Activated CD8-positive, alpha-beta memory T cell treated with anti-CD3 and anti-CD28 coated beads for 4 hours (primary cell): ENCODE measurements at places on chromosomes 1 and 21.

DNA sequence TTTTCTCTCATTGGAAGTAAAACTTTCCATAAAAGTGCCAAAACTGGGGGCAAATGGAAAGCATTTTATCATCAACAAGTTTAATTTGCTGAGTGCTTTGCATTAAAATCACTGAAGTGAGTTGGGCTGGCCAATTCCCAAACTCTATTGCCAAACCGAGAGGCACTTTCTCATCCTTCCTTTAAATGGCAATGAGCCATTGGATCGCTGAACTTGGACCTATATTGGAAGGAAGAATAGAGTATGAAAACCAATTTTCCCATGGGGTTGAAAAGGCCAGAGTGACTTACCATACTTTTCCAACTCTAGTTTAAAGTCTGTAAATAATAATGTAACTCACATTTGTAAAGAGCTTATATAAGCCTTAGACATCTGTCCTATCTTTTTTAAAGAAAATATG lies 189.1 kb upstream of the C1orf87 start:
- DNase-seq = no peak

- DNase-seq = no peak
These were observed 18.3 kb downstream of the SYNC start for GRCh38 chr1:32684167-32684811.

DNA sequence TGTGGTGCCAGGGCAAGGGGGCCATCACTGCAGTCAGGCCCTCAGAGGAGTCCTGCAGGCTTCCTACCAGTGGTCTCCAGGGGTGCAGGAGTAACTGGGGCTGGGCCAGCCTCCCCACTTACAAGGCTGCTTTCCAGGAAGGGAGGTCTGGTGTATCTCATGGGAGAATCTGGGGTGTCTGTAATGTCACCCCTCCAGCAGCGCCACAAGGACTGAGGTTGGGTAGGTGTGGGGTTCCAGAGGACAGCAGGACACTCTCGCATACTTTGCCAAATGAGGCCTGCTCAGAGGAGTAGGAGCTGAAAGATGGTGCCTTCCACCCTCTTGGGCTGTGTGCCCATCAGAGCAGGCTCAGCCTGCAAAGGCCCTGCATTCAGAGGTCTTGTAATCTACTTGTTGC lies 46.9 kb downstream of the TNNT2 start:
- no peak for DNase-seq

DNA sequence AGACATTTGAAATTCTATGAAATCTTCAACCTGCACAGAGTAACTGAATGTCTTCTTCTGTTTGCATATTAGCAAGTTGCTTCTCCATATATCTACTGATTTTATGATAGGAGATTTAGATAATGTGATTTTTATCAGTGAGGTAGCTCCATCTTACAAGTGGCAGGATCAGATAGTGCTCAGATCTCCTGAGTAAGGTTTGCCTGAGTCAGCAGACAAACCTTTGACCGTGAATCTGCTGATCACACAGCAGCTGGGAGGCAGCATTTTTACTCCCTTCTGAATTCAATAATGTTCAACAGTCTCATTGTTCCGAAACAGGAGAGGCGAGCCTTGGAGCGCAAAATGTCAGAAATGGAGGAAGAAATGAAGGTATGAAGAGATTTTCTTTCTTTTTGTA lies 141.4 kb downstream of the SYT2 start:
- DNase-seq = no peak

- DNase-seq = no peak
These were observed 61.1 kb downstream of the HNRNPR start for GRCh38 chr1:23282957-23283356.

DNA sequence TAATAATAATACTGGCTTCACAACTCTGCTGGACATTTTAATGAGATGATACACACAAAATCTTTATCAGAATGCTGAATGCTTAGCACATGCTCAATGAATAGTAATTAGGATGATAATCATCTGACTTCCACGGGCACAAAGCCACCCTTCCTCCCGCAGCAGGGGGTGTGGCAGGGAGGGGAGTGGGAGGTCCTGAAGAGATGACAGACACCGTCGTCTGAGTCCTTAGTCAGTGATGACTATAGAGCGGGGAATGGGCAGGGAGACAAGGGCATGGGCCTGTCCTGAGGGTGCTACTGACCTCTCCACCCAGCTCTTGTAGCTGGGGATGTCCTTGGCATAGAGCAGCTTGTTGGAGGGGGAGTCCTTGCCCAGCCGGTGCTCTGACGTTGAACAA lies 117.6 kb upstream of the CD34 start:
- no peak for DNase-seq

- DNase-seq = peak; percentile 23
These were observed 681 bp upstream of the UBXN10 start for GRCh38 chr1:20184997-20185833.

DNA sequence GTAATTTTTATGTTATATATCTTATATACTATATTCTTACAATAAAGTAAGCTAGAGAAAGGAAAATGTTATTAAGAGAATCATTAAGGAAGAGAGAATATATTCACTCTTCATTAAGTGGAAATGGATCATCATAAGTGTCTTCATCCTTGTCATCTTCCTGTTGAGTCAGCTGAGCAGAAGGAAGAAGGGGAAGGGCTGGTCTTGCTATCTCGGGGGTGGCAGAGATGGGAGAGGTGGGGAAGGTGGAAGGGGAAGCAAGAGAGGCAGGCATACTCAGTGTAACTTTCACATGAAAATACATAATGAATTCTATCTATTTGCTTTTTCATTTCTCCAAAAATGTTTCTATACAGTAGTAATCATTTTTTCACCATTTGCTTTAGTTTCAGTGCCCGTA lies 5.1 kb downstream of the DNASE2B start:
- no peak for DNase-seq

DNA sequence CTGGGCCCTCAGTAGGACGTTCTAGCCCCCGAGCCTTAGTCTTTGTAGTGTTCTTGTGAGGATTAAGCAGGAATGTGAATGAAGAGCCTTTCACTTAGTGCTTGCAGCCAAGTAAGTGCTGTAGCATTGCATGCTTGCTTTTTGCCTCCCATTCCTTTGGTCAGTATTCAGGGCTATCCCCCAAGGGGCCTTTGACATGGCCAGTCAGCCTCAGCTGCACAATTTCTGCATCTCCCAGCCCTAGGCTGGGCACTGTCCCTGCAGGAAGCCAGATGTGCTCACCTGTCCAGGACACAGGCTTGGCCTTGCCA lies 30.5 kb downstream of the SOX13 start:
- DNase-seq = no peak

DNA sequence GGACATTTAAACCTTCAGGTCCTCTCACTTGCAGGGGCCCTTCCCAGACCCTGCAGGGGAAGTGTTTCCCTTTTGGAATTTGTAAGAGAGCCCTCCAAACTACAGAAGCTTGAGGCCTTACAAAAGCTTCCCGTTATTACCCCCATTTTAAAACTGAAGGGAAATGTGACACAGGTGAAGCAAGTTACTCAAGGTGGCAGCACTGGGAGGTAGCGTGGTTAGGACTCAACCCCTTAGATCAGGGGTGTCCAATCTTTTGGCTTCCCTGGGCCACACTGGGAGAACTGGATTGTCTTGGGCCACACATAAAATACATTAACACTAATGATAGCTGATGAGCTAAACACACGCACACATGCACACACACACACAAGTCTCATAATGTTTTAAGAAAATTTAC lies 15.8 kb upstream of the ZC3H12A start:
- DNase-seq = no peak

GRCh38 chr1:81186261-81186660 lies 614.5 kb upstream of the ADGRL2 start:
- no peak for DNase-seq

DNA sequence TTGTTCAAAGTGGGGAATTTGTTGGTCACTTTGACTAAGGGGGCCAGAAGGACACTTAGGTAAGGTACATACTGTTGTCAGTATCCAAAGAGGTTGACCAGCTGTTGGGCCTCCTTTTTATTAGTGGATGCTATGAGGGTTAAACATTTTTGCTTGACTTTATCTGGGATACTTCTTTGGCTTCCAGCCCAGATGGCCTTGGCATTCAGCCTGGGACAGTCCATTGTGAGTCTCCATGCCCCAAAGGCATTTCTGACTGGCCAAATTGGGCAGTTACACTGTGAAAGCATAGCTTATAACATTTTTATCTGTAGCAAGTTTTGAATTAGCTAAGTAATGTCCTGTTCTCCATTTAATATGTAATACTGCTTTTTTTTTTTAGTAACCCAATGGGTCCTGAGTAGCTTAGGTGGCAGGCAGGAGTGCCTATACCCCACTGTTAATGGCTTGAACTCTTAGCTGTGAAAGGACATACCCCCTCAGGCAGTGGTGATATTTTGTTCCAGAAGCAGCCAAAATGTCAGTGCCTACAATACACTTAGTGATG lies 35.4 kb upstream of the CD1D start:
- DNase-seq = no peak

- DNase-seq = no peak
These were observed 3.8 kb upstream of the PADI3 start for GRCh38 chr1:17244821-17245740.

GRCh38 chr21:34166468-34166867 lies 93.1 kb downstream of the MRPS6 start:
- no peak for DNase-seq

DNA sequence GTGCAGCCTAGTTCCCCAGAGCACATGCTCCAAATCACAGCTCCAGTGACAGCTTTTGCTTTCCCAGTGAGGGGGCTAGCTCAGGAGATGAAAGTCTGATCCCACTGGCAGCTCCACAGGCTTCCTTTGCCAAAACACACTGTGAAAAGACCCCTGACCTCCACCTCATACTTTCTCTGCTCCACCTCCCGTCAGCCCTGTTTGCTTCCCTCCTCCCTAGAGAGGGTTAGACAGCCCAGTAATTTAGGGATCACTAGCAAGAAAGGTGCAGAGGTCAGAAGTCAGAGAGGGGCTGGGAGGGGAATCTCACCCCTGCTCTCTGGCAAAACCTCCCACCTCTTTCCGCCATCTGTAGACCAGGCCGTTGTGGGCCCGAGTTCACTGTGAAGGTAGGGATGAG lies 62.8 kb downstream of the PLXNA2 start:
- no peak for DNase-seq

- DNase-seq = no peak
These were observed 36.8 kb downstream of the GADD45A start for GRCh38 chr1:67721650-67722291.
